Fibroblast of lung (primary cell): ENCODE measurements at places on chromosomes 12 and 14. TPM values are rescaled to one million over a fixed set of nuclear protein-coding genes. Genes with fewer than 3 reads are reported as not detected.

The PIGH gene
- polyA plus RNA-seq = 14.2 and 15.6 TPM in 2 replicates

The B4GALNT1 gene
- polyA plus RNA-seq = 1.3 and 3.4 TPM in 2 replicates

The PLEK2 gene
- 1.1 and 3.5 TPM in 2 replicates for polyA plus RNA-seq

The ISM2 gene
- polyA plus RNA-seq = 0.01 TPM in 1 of 2 replicates, not detected in the other

The ST8SIA1 gene
- 0.45 and 3.5 TPM in 2 replicates for polyA plus RNA-seq

- no peak for DNase-seq
Observed at GRCh38 chr12:10068644-10069043, 30.1 kb downstream of the CLEC1A start.

GRCh38 chr12:23611320-23611719, 338.1 kb downstream of the SOX5 start:
- DNase-seq = peak; percentile 57

DNA sequence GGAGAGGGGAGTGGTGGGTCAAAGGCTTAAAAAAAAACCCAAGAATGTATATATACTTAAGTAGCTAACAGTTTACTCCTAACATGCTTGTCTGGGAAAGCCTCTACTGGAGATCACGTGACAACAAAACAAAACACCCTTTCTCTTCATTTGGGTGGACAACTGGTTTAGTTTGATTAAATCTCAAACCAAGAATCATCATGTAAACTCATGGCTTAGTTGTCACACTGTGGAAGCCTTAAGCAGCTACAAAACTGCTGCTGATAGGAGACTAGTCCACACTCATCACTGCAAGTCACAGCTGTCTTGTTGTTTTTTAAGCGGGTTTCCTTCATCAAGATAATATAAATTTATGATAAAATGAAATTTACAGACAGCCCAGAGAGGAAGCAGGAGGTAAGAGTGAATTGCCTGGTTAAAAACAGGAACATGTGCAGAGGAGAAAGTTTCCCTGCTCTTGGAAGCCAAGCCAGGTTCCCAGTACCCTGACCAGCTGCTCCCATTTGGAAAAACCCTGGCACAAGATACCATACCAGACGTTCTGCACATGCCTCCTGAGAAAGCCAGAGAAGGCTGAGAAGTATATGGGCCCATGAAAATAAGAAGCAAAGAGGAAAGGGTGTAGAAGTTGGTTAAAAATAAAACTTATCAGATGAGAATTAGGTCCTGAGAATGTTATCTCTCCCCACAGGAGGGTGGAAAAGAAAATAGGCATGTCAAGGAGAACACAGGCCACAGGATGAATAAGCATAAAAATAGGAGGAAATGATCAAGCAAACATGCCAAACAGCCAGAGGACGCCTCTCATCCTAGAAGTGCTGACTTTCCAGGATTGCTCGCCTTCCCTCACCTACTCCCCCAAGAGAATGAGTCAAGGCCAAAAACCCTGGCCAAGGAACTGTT, 34.0 kb downstream of the EGLN3 start:
- peak; percentile 74 for DNase-seq

DNA sequence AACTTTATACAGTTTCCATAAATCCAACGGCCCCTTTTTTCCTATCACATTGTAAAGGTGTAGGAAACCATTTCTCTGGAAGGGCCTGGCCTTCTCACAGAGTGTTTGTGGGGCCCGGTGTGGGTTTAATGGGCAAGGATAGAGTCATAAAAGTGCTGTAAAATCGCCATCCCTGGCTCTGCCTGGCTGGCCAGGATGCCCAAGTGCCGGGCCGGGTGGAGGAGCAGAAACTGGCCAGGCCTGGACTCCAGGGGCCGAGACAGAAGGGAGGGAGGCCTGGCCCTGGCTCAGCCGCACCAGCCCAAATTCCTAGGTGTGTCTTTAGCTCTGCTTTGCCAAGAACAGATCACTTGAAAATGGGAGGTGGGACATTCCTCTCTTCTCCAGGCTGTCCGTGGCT, 77.1 kb upstream of the DICER1 start:
- DNase-seq = no peak

GRCh38 chr12:108310489-108310888, 28.6 kb downstream of the CMKLR1 start:
- peak; percentile 35 for DNase-seq

DNA sequence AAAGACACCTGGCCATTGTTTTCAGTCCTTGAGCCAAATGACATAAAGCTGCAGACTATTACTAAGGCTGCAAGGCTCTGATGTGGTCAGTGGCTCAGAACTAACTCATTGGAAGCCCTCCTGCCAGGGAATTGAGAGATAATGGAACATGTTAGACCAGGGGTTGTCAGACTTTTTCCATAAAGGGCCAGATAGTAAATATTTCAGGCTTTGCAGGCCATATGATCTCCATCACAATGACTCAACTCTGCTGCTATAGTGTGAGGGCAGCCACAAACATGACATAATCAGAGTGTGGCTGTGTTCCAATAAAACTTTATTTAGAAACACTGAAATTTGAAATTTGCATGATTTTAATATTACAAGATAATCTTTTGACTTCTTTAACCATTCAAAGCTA, 140.3 kb downstream of the TMEM30B start:
- peak; percentile 88 for DNase-seq

DNA sequence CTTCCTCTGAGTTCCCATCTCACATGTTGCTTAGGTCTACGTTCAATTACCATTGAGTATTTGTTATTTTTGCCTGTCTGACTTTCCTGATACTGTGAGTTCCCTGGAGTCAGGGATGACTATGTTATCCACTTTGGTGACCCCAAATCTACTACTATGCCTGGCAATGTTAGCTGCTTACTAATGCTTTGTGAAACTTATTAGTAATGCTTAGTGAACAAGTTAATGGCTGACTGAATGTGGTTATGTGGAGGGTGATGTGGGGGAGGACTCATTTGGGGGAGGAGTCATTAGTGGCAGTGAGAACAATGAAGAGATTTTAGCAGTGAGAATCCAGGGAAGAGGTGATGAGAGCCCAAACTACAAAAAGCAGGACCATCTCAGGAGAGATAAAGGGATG, 121.6 kb downstream of the KTN1 start:
- peak; percentile 82 for DNase-seq

- DNase-seq = no peak
Observed at GRCh38 chr14:76752744-76753143, 8.5 kb upstream of the VASH1 start.
